ENCODE measurements at places on chromosomes 16 and 17.

DNA sequence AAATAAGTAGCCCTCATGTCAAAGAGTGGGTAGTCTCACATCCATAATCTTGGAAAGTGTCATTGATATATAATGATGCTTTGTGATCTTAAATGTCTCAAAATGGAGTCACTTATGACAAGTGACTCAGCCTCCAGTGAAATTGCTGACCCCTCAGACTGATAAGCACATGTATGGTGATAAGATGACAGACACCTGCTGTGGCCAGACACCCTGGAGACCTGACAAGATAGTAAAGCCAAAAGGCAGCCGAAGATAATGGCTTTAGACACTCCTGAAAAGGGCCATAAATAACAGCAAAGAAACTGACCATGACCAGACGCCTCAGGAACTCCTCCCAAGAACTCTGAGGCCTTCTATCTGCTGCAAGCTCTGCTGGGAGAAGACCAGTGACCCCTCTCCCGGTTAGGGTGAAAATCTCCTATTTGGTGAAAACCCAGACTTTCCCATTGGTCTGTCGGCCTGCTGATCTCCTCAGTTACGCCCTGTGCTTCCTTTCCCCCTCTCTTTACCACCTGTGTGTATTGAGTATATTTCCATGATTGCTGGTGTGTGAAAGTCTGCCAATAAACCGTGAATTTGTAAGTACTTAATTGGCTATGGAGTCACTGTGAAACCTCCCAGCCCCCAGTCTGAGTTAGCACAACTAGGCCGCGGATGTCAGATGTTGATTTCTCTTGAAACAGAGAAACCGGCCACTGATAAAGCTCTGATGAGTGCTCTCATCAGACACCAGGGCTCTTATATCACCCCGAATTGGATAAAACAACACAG lies 226.7 kb upstream of the MYOCD start:
- no peak for DNase-seq

DNA sequence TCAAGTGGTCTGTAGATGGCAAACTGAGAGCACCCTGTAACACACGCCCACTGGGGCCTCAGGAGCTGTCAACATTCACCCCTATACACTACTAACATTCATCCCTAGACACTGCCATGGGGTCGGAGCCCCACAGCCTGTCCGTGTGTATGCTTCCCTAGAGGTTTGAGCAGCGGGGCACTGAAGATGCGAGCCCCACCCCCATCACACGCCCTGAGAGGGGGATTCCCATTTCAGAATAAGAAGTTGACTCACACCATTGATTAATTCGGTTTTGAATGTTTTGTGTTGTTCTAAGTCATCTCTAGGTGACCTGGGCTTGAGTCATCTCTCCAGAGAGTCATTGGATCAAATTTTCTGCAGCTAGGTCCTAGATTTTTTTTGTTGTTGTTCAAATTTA lies 37.3 kb upstream of the MMD start:
- no peak for DNase-seq

DNA sequence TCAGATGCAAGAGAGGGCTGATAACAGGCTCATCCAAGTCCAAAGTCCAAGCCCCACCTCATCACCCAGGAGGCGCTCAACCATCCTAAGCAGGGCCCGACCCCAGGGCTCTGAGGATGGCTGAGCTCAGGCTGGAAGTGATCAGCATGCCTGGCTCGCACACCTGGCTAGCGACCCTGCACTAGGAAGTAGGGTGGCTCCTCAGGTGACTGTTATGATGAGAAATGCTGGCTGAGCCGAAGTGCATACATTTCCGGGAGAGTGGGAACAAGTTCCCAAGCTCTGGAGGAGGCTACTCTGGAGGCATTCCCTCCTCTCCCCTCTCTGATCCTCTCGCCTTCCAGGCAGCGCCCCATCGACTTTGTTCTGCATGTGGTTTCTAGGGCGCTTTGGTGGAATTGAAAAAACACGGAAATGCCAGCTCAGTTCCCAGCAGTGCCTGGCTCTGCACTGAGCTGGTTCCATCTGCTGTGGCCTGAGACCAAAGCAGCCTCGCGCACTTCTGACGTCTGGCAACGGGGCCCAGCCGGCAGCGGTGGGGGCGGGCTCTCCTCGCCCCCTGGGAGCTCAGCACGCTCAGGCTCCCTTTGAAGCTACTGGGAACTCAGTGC lies 130.3 kb downstream of the IRF8 start:
- no peak for DNase-seq

- no peak for DNase-seq
Observed at GRCh38 chr16:24308200-24308599, 52.1 kb downstream of the CACNG3 start.

DNA sequence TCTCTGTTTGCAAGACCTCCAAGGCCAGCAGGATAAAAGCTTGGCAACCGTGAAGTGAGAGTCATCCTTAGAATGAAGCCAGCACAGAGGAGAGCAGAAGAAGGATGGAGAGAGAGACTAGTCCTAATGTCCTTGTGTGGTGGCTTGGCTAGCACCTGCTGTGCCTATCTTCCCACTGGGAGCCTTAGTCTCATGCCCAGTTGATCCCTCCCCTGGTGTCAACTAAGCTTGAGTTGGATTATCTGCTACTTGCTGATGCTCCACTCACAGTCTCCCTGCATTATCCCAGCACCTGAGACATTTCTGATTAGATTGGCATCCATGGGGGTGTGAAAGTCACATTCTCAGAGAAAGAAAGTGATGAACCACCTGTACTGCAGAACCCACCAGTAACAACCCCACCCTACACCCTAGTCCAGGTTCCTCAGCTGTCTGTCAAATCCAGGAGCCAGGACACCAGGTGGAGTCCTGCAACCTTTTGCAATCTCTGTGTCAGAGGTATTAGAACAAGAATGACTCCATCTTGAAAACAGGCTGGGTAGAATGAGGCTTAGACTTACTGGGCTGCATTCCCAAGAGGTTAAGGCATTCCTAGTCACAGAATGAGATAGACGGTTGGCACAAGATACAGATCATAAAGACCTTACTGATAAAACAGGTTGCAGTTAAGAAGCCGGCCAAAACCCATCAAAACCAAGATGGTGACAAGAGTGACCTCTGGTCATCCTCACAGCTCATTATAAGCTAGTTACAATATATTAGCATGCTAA lies 460.2 kb upstream of the C16orf82 start:
- no peak for DNase-seq
